ENCODE measurements at places on chromosomes 3 and 15.

GRCh38 chr3:163185721-163186350 is 1689.2 kb downstream of the OTOL1 start:
- DNase-seq, result no peak

GRCh38 chr3:8882642-8883041 is 80.6 kb downstream of the RAD18 start:
- DNase-seq, result no peak

- DNase-seq, result no peak
Measured at GRCh38 chr3:194367992-194368841, 1.3 kb downstream of the LRRC15 start.

- DNase-seq, result no peak
Measured at GRCh38 chr15:39454189-39454986, 126.5 kb upstream of the THBS1 start.

All from central memory CD8-positive, alpha-beta T cell (primary cell).